Cardiac muscle cell (in vitro differentiated cells and primary cell): ENCODE measurements at places on chromosomes 5 and 9.
A peak's percentile ranks its signal among the peaks of the same experiment; 100 is the strongest.

- DNase-seq, result peak; percentile 91
Observed at GRCh38 chr5:17217493-17218352, at the start of gene BASP1. TSS of gene BASP1 (plus strand) at chr5:17217631. CDS start at chr5:17275217, 57,586 bp downstream.

DNA sequence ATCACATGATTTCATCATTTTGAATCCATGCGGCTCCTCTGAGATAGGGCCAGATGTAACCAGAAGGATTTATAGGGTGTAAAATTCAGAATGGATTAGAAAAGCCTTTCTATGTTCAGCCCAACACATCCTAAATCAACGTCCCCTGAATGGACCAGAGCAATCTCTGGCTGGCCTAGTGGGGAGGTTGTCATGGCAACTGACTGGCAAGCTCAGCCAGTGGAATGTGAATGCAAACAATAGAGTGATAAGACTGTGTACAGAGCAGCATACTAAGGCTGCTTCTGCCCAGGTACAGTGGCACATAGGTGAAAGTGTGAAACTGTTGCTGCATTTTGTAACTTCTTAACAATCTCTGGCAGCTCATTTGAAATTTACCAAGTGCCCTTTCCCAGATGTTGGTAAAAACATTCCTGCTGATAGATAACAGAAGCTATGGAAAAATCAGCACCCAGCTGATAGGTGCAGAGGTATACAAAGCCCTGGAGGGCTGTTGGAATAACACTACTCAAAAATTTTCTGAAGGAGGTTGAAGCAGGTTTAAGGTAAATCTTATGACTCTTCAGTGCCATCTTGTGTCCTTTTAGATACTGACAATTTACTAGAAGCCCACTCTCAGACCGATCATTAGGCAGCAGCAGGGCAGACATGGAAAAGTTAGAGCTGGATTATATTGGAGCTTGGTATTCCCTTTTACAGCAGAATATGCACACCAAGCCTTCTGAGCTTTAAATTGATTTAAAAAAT lies 267.2 kb downstream of the RAB3C start:
- peak; percentile 71 for DNase-seq

DNA sequence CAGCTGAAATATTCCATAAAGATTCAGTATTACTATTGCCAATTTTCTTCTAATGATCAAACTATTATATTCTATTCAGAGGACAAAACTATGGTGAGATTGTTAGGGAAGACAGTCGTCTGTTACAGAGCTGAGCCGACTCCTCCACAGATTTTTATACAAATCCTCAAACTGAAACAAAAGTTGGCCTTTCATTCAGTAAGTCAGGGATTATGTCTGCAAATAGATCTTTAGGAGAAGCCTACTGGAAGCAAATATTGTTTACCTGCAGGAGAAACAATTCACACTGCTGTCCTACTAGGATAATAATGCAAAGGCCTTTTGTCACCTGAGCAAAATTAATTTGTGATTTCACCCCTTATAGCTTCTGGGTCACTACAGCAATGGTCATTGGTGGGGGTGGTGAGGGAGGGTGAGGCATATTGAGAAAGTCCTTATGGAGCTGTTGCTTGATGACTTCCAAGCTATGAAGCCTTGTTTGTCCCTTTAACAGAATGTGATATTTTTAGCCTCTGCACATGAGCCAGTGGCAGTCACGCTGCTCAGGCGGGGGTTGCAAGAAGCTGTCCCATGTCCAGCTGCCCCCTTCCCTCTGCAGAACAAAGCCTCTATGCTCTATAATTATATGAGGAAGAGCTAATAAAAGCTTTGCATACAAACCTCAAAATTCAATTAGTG lies 200.5 kb upstream of the KLF9 start:
- no peak for DNase-seq

- DNase-seq, result no peak
Observed at GRCh38 chr9:33289936-33290246, 425 bp upstream of the NFX1 start.

DNA sequence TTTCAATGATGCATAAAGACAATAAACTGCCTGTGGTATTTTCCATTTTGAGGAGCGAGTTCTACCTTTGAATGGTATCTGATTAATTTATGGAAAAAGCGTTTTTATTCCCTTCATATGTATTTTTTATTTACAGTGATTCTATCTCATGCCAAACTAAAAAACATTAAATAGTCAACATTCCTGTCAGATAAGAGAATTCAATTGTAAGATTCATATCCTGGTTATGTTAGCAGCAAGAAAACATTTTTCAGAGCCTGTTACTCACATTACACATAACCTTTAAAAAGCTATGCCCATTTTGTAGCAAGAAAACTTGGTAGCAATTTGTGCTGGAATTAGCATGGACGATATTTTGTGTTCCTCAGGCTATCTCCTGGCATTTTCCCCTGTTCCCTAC lies 55.1 kb upstream of the PRLR start:
- no peak for DNase-seq

DNA sequence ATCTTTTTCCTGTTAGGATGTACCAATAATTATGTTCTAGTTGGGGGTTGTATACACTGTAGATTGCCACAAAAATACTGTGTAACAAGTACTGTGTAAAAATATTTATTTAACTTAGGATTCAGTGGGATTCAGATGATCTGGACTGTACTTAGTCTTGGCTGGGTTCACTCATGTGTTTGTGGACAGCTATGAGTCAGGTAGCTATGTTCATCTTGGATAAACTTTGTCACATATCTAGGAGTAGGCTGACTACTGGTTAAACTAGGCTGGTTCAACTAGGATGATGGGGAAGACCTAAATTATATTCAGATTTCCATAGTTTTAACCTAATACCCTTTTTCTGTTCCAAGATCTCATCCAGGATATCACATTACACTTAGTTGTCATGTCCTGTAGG lies 32.1 kb upstream of the TNFSF15 start:
- DNase-seq, result no peak

DNA sequence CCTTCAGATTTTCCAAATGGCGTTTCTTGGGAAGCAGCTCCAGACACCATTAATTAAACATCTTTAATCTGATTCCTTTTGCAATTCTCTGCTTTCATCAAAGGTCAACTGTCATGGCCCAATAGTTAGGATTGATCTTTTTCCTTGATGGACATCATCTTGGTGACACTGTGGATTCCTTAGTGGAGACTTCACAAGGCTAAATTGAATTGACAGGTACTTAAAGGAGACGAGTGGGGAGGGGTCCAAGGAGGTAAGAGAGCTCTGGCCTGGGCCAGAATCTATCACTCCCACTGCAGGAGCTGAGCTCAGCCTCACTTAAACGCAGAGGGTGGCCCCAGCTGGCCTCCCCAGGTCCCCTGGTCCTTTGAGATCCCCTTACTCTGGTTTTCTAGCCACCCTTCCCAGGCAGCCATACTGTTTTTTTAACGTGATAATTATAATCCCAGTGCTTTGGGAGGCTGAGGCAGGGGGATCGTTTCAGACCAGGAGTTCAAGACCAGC lies 9.9 kb upstream of the HMCN2 start:
- DNase-seq, result no peak

GRCh38 chr5:56516441-56516840 lies 283.3 kb upstream of the ANKRD55 start:
- no peak for DNase-seq

DNA sequence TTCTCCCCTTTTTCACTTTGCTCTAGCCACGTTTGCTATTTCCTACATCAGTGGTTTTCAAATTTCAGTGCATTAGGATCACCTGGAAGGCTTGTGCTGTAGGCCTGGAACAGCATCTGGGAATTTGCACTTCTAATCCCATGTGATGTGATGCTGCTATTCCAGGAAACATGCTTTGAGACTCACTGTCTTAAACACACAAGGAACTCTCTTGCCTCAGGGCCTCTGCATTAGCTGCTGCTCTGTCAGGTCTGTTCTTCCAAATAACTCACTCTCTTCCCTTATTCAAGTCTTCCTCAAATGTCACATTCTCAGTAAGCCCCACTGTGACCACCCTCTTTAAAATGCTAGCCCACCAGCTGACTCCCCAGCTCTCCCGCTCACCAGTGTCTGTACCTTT lies 204.0 kb downstream of the DNAH5 start:
- no peak for DNase-seq

- no peak for DNase-seq
Observed at GRCh38 chr9:8408575-8409190, 609.1 kb upstream of the DMAC1 start.

DNA sequence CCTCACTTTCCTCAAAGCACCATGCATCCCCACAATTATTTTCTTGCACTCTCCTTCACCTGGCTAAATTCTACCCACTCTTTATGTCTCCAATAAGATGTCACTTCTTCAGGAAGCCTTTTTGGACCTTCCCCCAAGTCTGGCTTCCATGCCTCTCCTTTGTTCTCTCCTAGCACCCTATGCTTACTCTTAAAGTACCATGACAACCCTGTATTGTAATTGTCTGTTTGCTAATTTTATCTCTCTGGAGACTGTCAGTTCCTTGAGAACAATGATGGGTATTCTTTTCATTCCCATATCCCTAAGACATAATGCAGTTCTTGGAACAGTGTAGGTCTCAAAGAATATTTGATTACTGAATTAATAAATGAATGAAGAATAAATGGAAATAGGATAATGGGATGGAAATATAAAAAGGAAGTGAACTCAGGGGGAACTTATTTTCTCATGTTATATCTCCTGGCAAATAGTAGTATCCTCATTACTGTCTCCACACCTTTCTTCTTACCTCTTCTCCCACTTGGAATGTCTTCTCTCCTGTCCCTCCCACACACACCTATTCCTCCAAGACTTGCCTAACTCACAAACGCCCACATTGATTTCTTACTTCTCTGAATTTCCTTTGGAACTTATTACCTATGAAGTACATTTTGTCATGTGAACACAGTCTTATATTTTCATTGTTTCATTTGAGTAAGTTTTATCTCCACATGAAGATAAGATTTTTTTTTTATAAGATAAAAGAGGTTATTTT lies 499.1 kb downstream of the NFIB start:
- no peak for DNase-seq

GRCh38 chr9:137085920-137086530 lies 760 bp upstream of the MAN1B1 start:
- DNase-seq, result peak; percentile 37
